ENCODE measurements at places on chromosomes 3 and 15.

- DNase-seq, result peak; percentile 44
Observed at GRCh38 chr3:186452517-186452916, 90.5 kb upstream of the DGKG start.

GRCh38 chr3:31671976-31672375 lies 139.3 kb downstream of the STT3B start:
- no peak for DNase-seq

- no peak for DNase-seq
Observed at GRCh38 chr3:109346099-109346498, 8.8 kb upstream of the DPPA4 start.

DNA sequence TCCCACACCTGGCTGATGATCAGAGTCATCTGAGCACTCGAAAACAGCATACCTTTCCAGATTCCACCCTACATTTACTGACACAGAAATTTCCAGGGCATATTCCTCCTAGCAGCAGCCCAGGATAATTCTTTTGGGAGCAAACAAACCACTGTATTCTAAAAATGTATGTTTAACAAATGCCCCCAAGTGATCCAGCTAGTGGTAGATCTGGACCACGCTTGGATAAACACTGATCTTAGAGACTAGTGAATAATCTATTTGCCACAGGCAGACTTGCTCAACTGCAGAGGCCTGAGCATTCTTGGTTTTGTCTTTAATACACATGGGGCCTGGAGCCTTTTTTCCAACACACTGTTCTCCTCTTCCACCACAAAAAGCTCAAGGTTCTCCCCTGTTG lies 89.6 kb downstream of the TM4SF4 start:
- DNase-seq, result no peak

- no peak for DNase-seq
Observed at GRCh38 chr3:127999509-128000106, 52.6 kb upstream of the SEC61A1 start.

GRCh38 chr15:71649894-71650293 lies 160.5 kb upstream of the NR2E3 start:
- DNase-seq, result peak; percentile 85

GRCh38 chr3:181230258-181230657 lies 240.7 kb upstream of the DNAJC19 start:
- DNase-seq, result no peak

DNA sequence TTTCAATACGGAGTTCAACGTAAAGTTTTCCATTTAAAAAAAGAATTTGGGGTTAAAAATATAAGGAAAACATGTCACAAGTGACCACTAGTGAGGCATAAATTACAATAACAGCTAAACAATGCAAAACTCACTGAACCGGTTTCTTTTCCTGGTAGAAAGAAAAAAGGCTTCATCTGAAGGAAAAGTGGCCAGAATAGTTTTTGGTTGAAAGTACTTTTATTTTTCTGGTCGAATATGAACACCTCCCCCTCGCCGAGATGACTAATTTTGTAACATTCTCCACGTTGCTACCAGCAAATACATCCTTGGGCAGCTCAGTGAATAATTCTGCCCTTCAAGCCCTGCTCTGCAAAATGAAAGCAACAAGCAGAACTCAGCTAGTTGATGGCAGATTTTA lies 3.9 kb upstream of the SRGAP3 start:
- peak; percentile 65 for DNase-seq

GRCh38 chr3:172138792-172139507 lies 99.6 kb downstream of the FNDC3B start:
- peak; percentile 64 for DNase-seq

DNA sequence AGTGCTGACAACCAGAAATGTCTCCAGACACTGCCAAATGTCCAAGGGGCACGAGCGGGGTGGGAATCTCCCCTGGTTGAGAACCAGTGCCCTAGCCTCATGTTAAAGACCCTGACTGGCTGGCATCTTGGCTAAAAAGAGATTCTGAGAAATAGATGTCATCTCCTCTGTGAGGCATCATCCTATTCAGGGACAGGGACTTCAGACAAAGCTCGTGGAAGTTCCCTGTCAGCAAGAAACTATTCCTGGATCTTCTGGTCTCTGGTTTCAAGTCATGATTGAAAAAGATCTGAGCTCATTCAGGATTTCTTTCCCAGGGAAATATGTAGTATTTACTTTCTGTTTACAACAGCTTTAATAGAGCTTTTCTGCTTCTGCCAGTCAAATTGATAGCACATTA lies 10.8 kb downstream of the WDR5B start:
- no peak for DNase-seq

GRCh38 chr3:187334904-187335303 lies 33.3 kb upstream of the RTP4 start:
- DNase-seq, result no peak

DNA sequence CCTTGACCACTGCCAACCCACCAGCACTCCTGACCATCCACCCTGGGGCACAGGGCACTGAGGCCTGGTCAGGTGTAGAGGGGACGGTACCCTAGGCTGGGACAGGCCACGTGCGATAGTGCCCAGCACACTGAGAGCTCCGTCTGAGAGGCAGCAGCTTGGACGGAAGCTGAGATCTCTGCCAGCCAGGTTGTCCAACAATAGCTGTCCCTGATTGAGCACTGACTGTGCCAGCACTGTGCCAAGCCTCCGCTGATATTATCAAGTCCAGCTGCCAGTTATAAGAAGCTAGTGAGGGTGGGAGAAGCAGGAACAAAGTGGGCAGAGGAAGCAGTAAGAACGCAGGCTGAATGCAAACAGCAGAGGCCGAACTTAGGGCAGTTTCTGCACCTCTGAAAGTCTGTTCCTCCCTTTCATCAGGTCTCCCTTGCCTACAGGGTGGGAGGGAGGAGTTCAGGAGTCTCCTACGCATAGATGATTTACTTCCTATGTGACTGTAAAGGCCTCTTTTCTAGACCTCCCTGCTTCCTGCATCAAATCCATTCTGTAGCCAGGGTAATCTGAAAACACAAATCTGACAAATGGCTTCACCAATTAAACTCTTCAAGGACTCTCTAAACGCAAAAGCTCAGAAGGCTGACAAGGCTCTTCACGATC lies 29.7 kb downstream of the MRPS11 start:
- no peak for DNase-seq

DNA sequence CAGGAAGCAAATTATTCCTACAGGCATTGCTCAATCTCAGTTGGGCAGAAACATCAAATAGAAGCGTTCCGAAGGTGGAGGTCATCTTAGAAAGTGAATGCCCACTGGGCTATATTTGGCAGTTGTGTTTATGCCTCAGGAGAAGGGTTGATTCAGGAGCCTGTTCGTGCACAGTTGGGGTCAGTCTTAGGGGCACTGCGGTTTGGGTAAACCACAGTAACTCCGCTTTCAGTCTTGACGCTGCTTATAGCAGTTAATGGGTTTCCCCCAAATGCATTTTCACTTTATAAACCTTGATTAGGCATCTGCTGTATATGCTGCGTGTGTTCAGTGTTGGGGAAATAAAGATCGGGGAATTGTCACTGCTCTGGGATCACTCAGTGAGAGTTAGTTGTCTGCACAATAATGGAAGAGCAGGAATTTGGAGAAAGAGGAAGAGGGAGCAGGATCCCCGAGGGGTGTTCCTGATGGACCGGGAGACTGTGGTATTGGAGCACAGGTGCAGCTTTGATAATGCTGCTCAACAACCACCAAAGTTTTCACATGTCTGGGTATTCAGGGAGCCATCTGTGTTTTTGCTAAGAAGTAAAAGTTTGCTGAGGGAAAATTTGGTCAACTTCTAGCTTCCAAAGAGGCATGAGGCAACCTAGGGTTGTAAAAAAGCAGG lies 124.3 kb upstream of the EIF1B start:
- no peak for DNase-seq
